Urinary bladder (tissue), 4 donors: ENCODE measurements at places on chromosomes 1 and 21.

GRCh38 chr1:98364544-98364943 lies 297.0 kb upstream of the SNX7 start:
- DNase-seq: no peak

GRCh38 chr1:44806025-44806703 lies 987 bp downstream of the DYNLT4 start:
- no peak for DNase-seq

DNA sequence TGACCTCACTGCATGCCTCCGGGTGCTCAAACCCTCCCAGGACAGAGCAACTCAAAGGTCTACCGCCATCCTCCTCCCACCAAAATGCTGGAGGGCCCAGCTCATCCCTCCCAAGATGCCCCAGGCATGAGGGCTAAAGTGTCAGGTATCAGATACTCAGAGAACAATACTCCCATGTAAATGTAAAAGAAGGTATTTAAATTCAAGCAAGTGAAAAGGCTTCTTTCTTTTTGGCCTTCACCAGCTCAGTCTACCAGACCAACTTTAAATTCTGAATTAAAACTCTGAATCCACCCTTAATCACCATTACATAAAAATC lies 3.0 kb downstream of the PARP1 start:
- no peak for DNase-seq

DNA sequence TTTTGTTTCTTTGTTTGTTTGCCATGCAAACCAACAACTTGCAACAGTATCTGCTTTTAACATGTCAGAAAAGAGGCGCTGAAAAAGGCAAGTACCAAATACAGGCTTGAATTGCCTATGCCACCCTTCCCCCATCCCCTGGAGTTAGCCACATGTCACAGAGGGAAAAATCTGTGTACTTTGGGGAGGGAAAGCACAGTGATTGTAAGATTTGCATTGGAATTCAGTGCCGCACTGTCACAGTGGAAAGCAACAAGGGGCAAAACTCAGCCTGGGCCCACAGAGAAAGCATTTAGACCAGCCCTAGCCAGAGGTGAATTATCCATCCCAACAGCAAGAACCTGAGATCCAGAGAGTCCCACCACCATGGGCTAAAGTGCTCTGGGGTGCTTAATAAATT lies 52.4 kb upstream of the ACADM start:
- no peak for DNase-seq

- DNase-seq: no peak
Measured at GRCh38 chr1:154783976-154784375, 86.1 kb downstream of the KCNN3 start.
